Right atrium auricular region (tissue), 2 donors: ENCODE measurements at places on chromosomes 7 and 10. TPM values are rescaled to one million over a fixed set of nuclear protein-coding genes. Genes with fewer than 3 reads are reported as not detected.
A peak's percentile ranks its signal among the peaks of the same experiment; 100 is the strongest.

DNA sequence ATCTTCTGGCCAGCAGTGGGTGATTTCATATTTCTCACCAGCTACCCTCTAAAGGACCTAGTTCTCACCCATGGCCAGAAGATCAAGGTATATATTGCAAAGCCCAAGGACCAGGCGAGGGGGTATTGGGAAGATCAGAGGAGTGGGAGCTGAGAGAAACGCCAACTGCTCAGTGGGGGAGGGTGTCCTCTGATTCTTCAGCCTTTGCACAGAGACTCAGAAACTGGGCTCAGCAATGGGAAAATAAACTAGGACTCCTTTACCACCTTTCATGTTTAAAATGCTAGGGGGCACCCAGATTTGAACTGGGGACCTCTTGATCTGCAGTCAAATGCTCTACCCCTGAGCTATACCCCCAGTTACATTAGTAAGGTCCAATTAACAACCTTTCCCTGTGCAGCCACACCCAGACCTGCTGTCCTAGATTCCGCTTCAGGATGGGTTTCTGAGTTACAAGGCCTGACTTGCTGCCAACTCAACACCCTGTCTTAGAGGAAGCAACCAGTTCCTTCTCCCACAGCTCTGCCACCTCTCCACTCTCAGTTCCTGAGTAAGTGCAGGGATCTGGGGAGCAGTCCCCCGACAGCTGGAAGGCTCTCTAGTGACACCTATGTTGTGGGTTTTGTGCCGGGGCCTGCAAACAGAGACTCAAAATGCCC lies 93.5 kb downstream of the ZNF783 start:
- H3K36me3 ChIP-seq = no peaks in the 10 kb centered on the region
- H3K27ac ChIP-seq = no peak overlapping the region
- no peak overlapping the region for H3K4me3 ChIP-seq
- H3K4me1 ChIP-seq = no peaks in the 10 kb centered on the region

GRCh38 chr10:66747451-66747850 lies 178.4 kb upstream of the LRRTM3 start:
- H3K36me3 ChIP-seq = no peaks in the 10 kb centered on the region
- no peaks in the 10 kb centered on the region for H3K27me3 ChIP-seq
- no peaks in the 10 kb centered on the region for H3K4me1 ChIP-seq
- no peak for DNase-seq
- no peak overlapping the region for H3K4me3 ChIP-seq
- H3K27ac ChIP-seq = no peak overlapping the region

- peaks cover 38% of the 10 kb centered on the region for H3K27me3 ChIP-seq
- no peak overlapping the region for H3K4me3 ChIP-seq
- no peaks in the 10 kb centered on the region for H3K36me3 ChIP-seq
- peak overlapping the region; percentile 53 for H3K27ac ChIP-seq
Observed at GRCh38 chr10:8056871-8057331, 2.4 kb downstream of the GATA3 start.

- peaks cover 21% of the 10 kb centered on the region for H3K4me1 ChIP-seq
- no peak overlapping the region for H3K27ac ChIP-seq
- H3K36me3 ChIP-seq = peaks cover 39% of the 10 kb centered on the region
Observed at GRCh38 chr7:44393238-44394111, 68.1 kb upstream of the CAMK2B start.

Gene STOX1
- total RNA-seq = 0.47 TPM

Gene SPDYE9
- not detected for total RNA-seq
